ENCODE measurements at places on chromosomes 12 and 14. TPM values are rescaled to one million over a fixed set of nuclear protein-coding genes. Genes with fewer than 3 reads are reported as not detected.

The TCHP gene
- 15.2 TPM for total RNA-seq

The CCDC197 gene
- total RNA-seq = not detected

The CISTR gene
- not detected for total RNA-seq

The SAMD4A gene
- 11.0 TPM for total RNA-seq

The DBX2 gene
- total RNA-seq = not detected

The ART4 gene
- not detected for total RNA-seq
